CD8-positive, alpha-beta memory T cell (primary cell): ENCODE measurements at places on chromosomes 7 and 10. TPM values are rescaled to one million over a fixed set of nuclear protein-coding genes. Genes with fewer than 3 reads are reported as not detected.

The UBE3C gene
- polyA plus RNA-seq = 30.7 TPM

The TFPI2 gene
- polyA plus RNA-seq = not detected

DNA sequence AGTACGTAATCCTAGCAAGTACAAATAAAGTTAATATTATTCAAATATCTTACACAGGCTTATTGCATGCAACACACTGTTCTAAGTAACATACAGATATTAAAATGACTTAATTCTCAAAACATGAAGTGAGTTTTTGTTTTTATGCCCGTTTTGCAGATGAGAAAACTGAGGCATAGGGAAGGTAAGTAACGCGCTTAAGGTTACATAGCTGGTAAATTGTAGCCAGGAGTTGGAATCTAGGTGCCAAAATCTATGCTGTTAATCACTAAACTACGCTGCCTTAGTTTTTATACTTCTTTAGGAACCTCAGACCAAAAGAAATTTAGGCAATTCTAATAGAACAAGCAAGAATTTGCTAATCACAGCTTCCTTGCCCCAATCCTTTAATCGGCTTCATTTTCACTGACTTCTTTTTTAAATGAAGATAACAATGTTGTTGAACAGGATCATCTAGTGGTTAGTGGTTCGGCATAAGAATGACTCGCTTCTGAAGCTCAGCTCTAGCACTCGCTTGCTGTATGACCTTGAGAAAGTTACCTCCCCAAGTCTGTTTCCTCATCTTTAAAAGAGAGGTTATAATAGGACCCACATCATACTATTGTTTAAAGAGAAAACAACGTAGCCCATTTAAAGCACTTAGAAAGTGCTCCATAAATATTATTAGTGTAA, 1.0 kb upstream of the LRRTM3 start:
- H3K4me1 ChIP-seq = no peaks in the 10 kb centered on the region
- no peaks in the 10 kb centered on the region for H3K27me3 ChIP-seq
- no peak overlapping the region for H3K27ac ChIP-seq
- no peaks in the 10 kb centered on the region for H3K36me3 ChIP-seq

GRCh38 chr7:43479042-43479441, 103.9 kb upstream of the STK17A start:
- DNase-seq = no peak
- H3K4me3 ChIP-seq = no peak overlapping the region
- no peak overlapping the region for H3K27ac ChIP-seq
- no peaks in the 10 kb centered on the region for H3K36me3 ChIP-seq

GRCh38 chr10:77393821-77394501, 243.6 kb downstream of the KCNMA1 start:
- H3K4me3 ChIP-seq = no peak overlapping the region
- DNase-seq = no peak
- H3K36me3 ChIP-seq = no peaks in the 10 kb centered on the region
- no peaks in the 10 kb centered on the region for H3K4me1 ChIP-seq
- no peak overlapping the region for H3K27ac ChIP-seq

- DNase-seq = no peak
- H3K27ac ChIP-seq = no peak overlapping the region
- H3K36me3 ChIP-seq = peaks cover 5% of the 10 kb centered on the region
Measured at GRCh38 chr10:102611514-102612087, 32.7 kb upstream of the TRIM8 start.

DNA sequence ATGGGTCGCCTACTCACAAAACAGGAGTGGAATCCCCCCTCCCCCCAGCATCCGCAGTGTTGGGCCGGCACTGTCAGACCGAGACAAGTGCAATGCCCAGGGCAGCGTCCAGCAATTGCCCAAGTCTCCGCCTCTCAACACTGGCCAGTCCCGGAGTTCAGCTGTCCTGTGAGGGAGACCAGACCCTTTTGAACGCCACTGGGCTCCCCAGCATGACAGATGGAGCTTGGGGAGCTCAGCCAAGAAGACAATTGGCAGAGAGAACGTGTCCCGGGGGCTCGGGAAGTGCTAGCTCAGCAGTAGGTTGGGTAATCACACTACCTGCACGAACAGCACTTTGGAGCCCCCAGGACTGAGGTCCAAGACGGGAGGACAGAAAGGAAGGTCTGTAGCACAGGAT, 4.7 kb downstream of the COPS6 start:
- no peak overlapping the region for H3K4me3 ChIP-seq
- H3K27me3 ChIP-seq = no peaks in the 10 kb centered on the region
- no peak overlapping the region for H3K27ac ChIP-seq

DNA sequence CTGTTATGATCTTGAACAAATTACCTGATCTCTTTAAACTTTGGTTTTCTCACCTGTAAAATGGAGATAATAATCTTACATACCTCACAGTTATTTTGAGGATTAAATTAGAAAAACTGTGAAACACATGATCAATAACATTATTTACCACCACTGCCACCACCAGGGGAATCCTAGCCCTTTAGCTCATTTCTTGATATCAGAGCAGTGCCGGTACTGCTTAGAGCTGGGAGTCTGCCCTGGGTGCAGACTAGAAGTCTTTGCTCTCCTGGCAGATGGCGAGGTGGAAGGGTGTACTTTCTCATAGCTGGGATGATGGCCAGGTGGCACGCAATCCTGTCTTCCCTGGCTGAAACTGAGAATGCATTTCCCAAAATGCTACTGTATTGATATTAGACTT, 12.7 kb upstream of the EFCAB10 start:
- H3K27me3 ChIP-seq = no peaks in the 10 kb centered on the region
- DNase-seq = no peak

DNA sequence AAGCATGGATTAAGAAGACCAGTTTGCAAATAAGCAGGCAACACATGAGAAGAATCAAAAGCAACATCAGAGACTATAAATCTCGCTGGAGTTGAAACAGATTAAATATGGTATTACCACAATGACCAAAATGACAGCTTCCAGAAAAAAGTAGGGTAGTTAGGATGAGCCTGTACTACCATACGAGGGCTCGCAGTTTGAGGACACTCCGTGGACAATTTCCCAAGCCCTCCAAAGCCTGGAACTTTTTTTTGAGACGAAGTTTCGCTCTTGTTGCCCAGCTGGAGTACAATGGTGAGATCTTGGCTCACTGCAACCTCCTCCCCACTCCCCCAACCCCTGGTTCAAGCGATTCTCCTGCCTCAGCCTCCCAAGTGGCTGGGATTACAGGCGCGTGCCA, 1.0 kb downstream of the LRRC17 start:
- DNase-seq = no peak
- no peaks in the 10 kb centered on the region for H3K27me3 ChIP-seq
- no peak overlapping the region for H3K4me3 ChIP-seq
- H3K27ac ChIP-seq = no peak overlapping the region

DNA sequence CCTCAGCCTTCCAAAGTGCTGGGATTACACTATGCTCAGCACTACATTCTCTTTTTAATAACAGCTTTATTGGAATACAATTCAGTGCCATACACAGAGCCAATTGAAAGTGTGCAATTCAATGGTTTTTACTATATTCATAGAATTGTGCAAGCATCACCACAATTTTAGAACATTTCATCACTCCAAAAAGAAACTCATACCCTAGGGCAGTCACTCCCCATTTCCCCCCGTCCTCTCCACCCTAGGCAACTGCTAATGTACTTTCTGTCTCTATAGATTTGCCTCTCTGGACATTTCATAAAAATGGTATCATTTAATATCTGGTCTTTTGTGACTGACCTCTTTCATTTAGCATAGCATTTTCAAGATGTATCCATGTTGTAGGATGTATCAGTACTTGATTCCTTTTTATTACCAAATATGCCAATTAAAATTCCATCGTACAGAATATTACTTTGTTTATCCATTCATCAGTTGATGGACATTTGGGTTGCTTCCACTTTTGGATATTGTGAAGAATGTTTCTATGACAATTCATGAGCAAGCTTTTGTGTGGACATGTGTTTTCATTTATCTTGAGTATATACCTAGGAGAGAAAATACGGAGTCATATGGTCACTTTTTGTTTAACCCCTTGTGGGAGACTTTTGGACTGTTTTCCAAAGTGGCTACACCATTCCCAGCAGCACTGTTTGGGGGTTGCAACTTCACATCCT, 6.3 kb upstream of the XPNPEP1 start:
- no peaks in the 10 kb centered on the region for H3K27me3 ChIP-seq
- H3K4me1 ChIP-seq = peaks cover 21% of the 10 kb centered on the region
